Fibroblast of mammary gland (primary cell): ENCODE measurements at places on chromosomes 1 and 21.

GRCh38 chr1:164366014-164366413, 193.0 kb upstream of the PBX1 start:
- DNase-seq: no peak

- DNase-seq: no peak
These were observed at the start of gene B3GALNT2 for GRCh38 chr1:235504122-235504493. B3GALNT2 (minus strand) TSS chr1:235504452; CDS start chr1:235504252, 200 bp downstream.

DNA sequence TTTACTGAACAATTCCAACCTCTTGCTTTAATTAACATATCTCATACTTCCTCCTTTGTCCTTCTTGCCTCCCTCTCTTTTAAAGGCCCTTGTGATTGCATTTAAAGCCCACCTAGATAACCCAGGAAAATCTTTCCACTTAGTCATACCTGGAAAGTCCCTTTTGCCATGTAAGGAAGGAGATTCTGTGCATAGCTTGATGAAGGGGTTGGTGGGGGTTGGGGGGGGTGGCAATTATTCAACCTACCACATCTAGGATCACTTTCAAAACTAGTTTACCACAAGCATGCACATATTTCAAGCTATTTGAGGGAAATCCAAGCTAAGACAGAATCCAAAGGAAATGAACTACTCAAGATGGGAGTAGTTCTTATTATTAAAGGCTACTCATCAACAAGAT, 249.1 kb upstream of the PTBP2 start:
- DNase-seq: peak; percentile 15

GRCh38 chr1:92323473-92324453, 24.9 kb downstream of the RPAP2 start:
- no peak for DNase-seq

GRCh38 chr1:18631496-18632217, 1.0 kb downstream of the PAX7 start:
- no peak for DNase-seq

DNA sequence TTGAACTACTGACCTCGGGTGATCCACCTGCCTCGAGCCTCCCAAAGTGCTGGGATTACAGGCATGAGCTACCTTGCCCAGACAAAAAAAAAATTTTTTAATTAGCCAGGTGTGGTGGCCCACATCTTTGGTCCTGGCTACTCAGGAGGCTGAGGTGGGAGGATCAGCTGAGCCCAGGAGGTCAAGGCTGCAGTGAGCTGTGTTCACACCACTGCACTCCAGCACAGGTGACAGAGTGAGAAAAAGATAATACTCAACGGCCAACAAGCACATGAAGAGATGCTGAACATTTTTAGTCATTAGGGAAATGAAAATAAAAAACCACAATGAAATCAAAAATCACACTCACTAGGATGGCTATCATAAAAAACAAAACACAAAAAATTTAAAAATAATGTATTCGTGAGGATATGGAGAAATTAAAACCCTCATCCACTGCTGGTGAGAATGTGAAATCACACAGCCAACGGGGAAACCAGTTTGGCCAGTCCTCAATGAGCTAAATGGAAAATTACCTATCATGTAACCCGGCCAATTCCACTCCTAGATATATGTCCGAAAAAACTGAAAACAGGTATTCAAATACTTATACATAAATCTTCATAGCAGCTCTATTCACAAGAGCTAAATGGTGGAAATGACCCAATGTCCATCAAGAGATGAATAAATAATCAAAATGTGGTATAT, 41.2 kb downstream of the ENAH start:
- no peak for DNase-seq

DNA sequence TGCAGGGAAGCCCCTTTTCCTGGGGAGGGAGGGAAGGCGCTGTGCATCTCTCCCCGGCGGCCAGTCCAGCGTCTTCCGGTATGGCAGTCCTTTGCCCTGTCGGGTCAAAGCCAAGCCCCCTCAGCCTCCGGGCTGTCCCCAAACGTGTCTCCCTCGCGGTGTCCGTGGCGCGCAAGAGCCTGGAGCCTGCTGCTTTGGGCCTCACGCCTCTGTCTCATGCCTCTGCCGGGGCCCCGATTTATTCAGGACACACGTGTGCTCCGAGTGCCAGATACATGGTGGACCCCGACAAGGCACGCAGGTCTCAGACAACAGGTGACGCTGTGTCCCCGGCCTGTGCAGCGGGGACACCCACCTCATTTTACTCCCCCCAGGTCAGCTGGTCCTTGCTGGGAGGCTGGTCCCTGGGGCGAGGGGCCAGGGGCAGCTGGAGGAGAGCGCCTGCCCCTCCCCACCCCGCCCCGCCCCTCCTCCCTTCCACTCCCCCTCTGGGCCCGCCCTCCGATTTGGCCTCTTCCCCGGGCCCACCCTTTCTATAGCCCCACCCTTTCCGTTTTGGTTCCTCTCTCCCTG, 176.7 kb downstream of the CAMTA1 start:
- DNase-seq: no peak
